ENCODE measurements at places on chromosomes 4 and X.
A peak's percentile ranks its signal among the peaks of the same experiment; 100 is the strongest.

- DNase-seq = peak; percentile 69
Observed at GRCh38 chr4:122045533-122045932, 93.7 kb upstream of the TRPC3 start.

DNA sequence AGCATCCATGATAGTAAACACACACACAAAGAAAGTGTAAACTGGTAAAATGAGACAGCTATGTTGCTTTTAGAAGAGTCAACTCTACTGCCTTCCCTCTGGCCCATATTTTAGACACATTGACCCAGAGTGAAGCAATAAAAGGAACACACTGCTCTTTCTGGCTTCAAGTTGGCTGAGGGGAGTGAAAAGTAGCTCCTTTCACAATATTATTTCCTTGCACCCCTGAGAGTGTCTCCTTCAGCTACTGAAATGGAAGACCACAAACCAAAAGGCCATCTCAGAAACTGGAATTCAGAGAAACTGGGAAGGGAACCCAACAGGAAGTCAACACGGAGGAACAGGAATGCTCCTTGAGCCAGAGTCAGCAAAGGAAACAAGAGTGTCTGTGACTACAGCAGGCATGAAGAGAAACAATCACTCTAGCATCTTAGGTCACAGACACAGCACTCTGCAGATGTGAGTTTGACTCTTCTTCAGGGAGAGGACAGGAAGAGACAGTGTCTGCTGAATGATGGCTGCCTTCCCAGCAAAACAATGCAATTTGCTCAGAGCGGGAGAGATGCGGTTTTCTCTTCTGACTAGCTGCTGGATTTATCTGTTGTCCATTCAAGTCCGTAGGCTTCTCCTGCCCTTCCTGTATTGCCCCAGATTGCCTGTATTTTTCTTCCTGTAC, 106.7 kb downstream of the SPATA18 start:
- DNase-seq = no peak

GRCh38 chr4:80452055-80452454, 116.5 kb downstream of the CFAP299 start:
- no peak for DNase-seq

GRCh38 chr4:143207555-143207954, 22.8 kb downstream of the USP38 start:
- no peak for DNase-seq

- no peak for DNase-seq
Observed at GRCh38 chrX:95884186-95884585, 800.5 kb upstream of the DIAPH2 start.

DNA sequence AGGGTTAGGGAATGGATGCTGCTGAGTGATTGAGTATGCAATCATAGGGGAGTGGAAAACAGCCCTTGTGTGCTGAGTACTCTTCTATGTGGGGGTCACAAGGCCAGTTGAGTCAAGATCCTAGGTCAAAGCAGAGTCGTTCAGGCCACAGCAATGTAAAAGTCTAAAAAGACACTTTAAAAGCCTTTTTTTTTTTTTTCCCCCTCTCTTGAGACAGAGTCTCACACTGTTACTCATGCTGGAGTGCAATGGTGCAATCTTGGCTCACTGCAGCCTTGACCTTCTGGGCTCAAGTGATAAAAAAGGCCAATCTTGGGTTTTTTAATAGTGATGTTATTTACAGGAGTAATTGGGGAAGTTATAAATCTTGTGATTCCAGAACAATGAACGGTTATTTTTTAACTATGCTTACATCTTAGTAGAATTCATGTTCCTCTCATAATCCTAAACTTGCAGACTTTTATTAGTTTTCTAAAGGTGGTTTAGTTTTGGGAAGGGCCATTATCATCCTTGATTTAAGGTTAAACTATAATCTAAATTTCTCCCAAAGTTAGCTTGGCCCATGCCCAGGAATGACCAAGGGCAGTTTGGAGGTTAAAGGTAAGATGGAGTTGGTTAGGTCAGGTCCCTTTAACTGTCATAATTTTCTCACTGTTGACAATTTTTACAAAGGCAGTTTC, 82.2 kb upstream of the BMP2K start:
- no peak for DNase-seq
